ENCODE measurements at places on chromosomes 7 and 10.

DNA sequence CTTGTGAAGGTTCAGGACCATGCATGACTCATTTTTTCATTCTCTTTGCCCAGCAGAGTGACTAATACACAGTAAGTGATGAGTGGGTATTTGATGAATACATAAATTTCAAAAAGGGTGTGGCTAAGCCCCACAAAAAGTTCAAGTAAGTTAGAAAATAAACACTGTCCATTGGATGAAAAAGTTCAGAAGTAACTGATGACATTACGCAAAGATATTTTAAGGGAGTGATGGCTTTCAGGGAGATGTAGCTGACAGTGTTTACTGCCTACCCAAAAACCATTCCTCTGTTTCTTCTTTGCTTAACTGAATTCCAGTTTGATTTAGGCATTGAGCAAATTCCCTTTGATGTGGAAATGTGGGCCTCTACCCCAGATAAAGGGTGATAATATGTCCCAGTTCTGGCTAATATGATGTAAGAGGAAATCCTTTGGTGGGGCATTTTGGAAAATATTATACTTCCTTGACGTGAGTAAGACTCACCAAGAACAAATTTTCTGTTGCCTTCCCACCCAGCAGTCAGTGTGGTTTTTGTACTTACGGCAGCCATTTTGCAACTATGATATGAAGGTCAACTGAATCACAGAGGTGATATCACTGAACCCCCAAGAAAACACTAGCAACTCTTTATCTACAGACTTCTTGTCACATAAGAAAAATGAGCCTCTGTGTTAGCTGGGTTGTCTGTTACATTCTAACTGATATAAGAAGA is 29.0 kb upstream of the EBLN1 start:
- DNase-seq = no peak

- peak; percentile 30 for DNase-seq
These were observed 1.2 kb downstream of the MACROH2A2 start for GRCh38 chr10:70053841-70054288.

- no peak for DNase-seq
These were observed 40.2 kb downstream of the EGFR start for GRCh38 chr7:55059021-55059420.

DNA sequence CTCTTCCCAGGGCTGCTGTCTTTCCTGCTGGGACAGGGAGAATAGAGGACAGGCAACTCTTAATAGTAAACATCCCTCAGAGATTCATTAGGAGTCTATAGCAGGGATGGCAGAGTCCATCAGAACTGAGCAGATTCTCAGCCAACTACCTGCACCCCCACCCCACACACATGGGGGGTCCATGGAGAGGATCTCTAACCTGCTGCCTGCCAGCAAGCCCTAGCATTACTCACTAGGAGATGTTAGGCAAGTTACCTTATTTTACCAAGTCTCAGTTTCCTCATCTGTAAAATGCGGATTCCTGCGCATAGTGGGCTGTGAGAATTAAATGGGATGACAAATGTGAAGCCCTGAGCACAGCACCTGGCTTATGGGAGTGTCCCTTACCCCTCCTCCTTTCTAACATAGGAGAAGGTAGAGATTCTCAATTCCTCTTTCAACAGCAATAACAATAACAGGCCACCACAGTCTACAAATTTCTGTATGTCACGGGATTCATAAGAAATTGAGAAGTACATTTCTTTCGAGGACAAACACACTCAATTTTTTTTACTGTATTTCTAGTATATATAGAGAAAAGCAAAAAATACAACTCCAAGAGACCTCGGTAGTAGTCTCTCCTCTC is 23.8 kb upstream of the WDR11 start:
- no peak for DNase-seq

DNA sequence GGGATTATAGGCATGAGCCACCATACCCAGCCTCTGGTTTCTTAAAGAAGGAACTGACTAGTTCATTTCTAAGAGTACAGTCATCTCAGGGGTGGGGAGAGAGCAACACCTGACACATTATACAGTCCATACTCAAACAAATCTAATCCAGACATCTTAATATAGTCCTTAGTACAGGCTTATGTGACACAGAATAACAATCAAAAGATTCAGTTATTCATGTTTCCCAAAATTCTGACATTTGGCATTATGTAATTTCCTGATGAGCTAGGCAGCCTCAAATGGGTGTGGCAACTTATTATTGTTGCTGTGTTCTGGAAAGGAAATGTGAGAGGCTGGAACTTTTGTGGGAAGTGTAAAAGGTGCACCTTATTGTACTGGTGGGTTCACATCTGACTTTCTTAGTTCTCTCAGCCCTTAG is 116.3 kb downstream of the WDFY4 start:
- no peak for DNase-seq

GRCh38 chr7:71300603-71301002 is 168.7 kb downstream of the GALNT17 start:
- no peak for DNase-seq

GRCh38 chr10:81479316-81479715 is 395.7 kb upstream of the NRG3 start:
- no peak for DNase-seq

GRCh38 chr7:25672496-25672895 is 444.2 kb upstream of the NPVF start:
- no peak for DNase-seq

DNA sequence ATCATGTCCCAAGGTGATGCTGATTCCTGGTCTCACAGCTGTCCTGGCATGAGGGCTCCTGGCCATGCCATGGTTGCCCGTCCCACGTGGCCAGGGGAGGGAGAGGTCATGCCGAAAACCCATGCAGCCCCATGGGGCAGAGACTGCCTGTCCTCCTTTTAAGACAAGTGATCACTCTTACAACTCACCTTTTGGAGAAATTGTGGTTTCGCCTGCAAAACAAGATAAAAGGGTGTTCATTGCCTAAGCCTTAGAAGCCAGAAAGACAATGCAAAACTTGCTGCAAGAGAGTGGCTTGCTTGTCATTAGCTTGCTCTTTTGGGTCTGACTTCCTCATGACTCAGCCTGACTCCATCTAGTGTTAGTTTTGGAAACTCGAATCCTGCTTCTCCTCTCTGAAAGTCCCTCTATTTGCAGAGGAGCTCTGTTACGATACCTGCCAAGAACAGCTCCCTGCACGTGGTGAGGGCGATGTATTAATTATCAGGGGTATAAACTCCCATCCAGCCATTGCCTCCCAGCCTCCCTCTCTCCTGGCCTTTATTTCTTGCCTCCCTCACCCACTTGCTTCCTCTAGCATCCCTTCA is 26.7 kb downstream of the TMEM273 start:
- no peak for DNase-seq

- no peak for DNase-seq
These were observed 318.1 kb downstream of the KCNMA1 start for GRCh38 chr10:77319557-77319956.

DNA sequence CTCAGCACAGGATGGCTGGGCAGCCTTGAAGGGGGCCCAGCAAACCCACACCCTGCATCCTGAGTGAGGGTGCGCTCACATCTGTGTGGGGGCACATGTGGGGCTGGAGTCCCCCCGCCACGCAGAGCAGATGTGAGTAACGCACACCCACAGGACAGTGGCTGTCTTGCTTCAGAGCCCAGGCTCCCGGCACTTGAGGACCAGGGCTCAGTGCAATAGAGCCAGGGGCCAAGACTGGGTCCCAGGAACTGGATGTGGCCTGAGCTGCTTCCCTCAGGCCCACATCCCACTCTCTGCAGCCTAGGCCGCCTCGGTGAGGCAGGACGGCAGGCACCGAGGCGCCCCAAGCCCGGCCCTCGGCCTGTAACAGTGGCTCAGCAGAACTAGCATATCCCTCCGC is 159.9 kb downstream of the MAD1L1 start:
- DNase-seq = no peak

DNA sequence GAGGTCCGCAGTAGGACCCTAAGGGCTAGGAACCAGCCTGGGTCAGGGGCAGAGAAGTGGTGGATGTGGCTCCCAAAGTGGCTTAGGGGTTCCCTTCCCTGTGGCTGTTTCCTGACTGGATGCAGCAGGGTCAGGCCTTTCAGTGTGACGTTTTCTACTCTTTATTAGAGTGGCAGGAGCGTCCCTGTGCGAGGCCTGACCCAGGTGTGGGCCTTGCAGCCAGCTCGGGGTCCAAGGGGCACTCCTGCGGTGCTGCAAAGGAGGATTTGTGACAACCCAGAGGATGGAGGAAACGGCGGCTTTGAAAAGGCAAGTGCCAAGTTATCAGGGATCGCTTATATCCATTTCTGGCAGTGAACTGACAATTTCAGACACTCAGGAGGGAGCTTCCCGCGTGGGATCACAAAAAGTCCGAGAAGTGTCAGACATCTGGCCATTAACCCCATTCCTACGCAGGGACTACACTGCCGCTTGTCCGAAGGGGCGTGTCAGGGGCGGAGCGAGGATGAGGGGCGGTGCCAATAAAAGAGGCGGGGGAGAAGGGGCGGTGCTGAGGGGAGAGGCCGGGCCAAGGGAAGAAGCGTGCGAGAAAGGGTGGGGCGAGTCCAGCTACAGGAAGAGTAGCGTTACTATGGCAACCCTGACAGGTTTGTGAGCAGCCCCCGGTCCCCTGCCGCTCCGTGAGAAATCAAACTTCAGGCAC is 98.8 kb upstream of the ZNF722 start:
- DNase-seq = no peak

DNA sequence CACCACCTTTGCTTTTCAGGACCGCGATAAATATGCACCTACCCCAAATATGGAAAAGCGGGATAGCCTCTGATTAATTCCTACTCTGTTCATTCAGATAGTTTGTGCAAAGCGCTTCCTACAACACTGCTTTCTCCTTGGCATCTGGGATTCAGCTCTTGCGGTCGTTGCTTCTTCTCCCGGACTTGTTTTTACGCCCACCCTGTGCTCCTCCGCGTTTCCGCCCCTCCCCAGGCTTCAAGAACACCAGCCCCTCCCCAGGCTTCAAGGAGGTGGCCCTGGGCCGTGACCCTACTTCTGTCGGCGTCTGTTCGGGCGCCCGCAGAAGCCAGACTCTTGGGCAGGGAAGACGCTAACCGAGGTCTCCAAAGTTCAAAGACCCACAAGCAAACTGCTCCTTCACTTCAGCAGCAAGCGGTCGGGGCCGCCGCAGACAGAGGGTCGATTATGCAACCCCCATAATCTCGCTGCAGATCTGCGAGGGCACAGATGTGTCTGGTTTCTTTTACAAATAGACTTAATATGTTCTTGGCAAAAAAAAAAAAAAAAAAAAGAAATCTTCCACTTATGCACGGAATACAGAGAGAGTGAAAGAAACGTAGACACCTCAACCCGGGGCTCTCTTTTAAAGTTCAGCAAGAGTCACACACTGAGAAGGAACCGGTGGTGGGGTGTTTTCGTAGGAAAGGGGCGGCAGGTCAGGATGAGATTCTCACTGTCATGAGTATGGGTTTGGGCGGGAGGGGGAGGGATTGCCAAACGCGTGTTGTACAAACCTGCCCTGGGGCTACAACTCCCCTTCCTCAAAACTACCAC is 1.9 kb downstream of the DLX5 start:
- DNase-seq = no peak

GRCh38 chr7:44977304-44977958 is 1.4 kb downstream of the MYO1G start:
- no peak for DNase-seq

- no peak for DNase-seq
These were observed 1.8 kb upstream of the WAPL start for GRCh38 chr10:86523348-86523747.

DNA sequence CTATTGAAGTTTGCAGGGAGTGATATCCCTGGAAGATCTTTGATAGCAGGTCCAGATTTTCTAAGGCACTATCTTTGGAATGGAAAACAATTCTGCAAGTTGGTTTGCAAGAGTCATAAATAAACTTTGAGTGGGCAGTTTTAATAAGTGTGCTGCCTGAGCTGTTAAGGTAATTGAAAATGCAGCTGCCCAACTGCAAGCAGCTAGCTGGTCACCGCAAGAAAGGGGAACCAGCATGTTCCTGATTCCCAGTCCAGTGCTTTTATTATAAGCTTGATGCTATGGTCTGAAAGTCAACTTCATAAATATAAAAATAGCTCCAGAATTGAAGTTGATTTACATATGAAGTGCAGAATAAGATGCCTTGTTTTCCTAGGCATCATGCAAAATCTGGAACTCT is 308.4 kb downstream of the ZNF248 start:
- DNase-seq = no peak

DNA sequence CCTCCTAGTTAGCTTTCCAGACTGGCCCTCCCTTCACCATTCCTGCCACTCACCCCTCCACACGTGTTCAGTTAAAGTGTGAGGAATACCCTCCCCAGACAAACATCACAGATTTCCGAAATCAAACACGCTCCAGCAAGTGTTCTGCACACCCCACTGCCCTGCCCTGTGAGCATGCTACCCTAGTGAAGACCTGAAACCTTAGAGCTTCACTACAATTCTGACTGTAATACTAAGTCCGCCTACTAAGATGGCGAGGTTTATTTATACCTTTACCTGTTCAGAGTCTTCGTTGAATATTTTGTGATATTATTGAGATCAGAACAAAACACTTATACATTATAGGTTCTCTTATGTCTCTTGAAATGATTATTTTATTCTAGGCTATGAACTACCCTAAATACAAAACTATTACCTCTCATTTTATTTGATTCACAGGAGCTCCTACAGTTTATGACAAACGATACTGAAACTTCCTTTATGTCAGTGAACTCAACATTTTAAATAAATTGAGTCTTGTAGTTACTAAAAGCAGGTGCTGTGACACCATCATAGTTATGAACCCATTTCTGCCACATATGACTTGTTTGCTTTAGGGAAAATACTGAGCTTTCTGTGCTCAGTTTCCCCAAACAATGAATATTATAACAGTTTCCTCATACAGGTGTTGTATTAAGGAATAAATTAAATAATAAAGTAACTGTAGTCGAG is 8.6 kb downstream of the SCIN start:
- no peak for DNase-seq

- DNase-seq = no peak
These were observed 281.7 kb downstream of the FRMD4A start for GRCh38 chr10:14048930-14049613.

- no peak for DNase-seq
These were observed 132.2 kb downstream of the CHRM2 start for GRCh38 chr7:137000621-137001020.

DNA sequence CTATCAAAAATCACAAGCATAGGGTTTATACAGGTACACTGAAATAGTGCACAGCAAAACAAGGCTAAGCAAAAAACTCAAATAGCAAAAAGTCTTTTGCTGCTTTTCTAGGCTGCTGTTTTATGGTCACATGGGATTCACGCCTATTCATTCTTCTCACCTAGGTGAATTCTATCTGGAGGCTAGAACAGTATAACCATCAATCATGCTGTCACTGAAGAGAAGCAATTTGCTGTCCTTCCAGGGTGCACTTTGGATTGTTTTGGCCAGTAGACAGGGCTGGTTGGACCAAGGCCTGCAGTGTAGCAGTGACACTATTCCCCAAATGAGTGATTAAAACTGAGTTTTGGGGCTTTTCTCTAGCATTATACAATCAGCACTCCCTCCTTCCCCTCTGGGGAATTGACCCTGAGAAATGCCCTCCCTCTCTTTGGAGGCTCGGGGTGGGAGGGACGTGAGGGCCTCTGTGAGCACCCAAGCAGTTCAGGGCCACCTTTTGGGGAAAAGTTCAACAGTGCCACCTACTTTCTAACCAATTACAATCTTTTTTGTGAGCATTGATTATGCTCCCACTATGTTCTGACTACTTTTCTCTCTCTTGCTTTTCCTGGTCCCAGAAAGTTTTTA is 16.2 kb upstream of the SND1 start:
- no peak for DNase-seq

Data from NCI-H1436 (cell line).